Activated naive CD8-positive, alpha-beta T cell treated with anti-CD3 and anti-CD28 coated beads for 36 hours (primary cell): ENCODE measurements at places on chromosomes 11 and 22. TPM values are rescaled to one million over a fixed set of nuclear protein-coding genes. Genes with fewer than 3 reads are reported as not detected.

NLRP14 gene
- not detected for total RNA-seq

TSPAN18 gene
- total RNA-seq, result 0.52 TPM

DNA sequence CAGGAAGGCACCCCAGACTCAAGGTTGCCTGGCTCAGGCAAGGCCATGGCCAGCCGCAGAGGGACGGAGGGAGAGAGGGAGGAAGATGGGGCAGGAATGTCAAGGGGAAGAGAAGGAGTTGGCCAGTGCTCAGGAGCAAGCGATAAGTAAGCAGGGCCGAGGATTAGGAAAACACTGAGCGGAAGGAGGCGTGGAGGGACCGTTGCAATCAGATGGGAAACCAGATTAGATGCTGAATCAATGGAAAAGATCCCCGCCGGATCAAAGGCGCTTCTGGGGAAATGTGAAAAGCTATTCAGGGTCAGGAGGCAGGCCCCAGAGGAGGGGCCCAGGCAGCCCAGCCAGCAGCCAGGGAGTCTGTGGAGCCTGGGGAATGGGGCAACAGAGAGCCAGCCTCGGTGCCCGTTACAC, 26.6 kb upstream of the MYEOV start:
- no peak for DNase-seq

- no peak for DNase-seq
Measured at GRCh38 chr22:36010882-36011281, 17.7 kb downstream of the RBFOX2 start.

ACRV1 gene
- not detected for total RNA-seq

DNA sequence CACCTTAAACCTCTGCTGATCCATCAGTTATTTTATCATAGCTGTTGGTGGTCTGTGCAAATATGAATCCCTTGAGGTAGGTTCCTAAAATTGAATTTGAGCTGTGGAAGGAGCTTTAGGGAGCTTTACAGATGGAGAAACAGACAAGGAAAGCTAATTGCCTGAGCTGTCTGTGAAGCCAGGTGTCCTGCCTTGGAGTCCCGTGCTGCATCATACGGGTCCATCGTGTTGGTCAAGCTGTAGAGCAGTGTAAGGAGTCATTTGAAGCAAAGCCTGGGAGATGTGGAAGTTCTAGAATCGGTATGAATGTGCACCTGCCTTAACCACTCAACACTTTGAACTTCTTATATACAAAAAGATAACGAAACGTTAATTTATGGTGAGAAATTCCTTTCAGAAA, 1.0 kb downstream of the POLA2 start:
- DNase-seq, result no peak

DNA sequence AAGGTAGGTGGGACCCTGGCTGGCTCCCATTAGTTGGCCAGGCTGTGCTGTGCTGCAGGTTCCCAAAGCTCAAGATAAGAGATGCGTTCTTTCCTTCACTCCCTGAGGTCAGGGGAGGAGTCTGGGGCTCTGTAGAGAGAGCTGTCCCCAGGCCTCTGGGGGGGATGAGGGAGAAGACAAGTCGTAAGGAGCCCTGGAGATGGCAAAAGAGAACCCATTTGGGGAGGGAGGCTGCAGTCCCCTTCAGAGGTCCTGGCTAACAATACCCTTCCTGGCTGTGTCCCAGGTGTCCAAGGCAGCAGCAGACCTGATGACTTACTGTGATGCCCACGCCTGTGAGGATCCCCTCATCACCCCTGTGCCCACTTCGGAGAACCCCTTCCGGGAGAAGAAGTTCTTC, 916 bp downstream of the GNG3 start:
- DNase-seq, result no peak

DNA sequence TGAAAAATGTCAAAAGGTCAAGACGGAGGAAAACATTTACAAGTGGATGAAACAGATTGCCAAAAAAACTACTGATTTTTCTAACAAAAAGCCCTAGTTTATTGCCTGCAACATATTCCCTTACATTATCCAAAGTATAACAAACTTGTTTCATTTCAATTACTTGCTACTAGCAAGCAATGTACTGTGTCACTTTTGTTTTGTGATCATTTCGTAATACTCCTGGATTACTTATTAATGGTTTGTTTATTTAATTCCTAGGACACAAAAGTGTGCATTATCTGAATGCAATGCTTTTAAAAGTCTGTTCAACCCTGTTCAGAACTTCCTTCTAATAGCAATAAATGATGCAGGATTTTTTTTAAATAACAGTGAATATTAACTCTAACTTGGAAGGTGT, 50.9 kb downstream of the CCDC34 start:
- no peak for DNase-seq
